Right renal cortex interstitium (tissue), 3 donors: ENCODE measurements at places on chromosomes 2 and 18. TPM values are rescaled to one million over a fixed set of nuclear protein-coding genes. Genes with fewer than 3 reads are reported as not detected.

RFX8 gene
- polyA plus RNA-seq = 0.69 TPM

KATNAL2 gene
- 10.3 TPM for polyA plus RNA-seq

EDAR gene
- 3.0 TPM for polyA plus RNA-seq

SPC25 gene
- polyA plus RNA-seq = 19.7 TPM

RGPD8 gene
- polyA plus RNA-seq = 1.9 TPM

GRCh38 chr2:113324684-113325160 is 46.0 kb upstream of the PAX8 start:
- DNase-seq = peak; percentile 36

- no peak for DNase-seq
Observed at GRCh38 chr2:169175112-169175511, 105.7 kb downstream of the DHRS9 start.

GRCh38 chr2:45710468-45710867 is 59.0 kb downstream of the PRKCE start:
- DNase-seq = no peak

- no peak for DNase-seq
Observed at GRCh38 chr2:3131636-3132326, 245.8 kb downstream of the EIPR1 start.

DNA sequence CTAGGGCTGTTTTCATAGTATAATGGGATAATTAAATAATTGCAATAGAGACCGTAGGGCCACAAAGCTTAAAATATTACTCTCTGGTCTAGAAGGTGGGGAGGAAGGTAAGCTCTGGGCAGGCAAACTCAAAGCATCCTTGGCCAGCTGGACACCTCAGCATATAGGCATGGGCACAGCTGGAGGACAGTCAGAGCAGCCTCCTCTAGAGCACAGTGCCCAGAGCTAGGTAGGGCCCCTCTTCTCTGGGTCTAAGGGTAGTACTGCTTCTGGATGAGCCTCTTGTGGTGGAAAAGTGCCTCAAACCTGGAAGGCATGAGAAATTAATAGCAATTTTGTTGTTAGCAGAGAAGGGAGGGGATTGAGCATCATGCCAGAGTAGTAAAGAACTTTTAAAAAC is 291.3 kb upstream of the FBXO11 start:
- no peak for DNase-seq

DNA sequence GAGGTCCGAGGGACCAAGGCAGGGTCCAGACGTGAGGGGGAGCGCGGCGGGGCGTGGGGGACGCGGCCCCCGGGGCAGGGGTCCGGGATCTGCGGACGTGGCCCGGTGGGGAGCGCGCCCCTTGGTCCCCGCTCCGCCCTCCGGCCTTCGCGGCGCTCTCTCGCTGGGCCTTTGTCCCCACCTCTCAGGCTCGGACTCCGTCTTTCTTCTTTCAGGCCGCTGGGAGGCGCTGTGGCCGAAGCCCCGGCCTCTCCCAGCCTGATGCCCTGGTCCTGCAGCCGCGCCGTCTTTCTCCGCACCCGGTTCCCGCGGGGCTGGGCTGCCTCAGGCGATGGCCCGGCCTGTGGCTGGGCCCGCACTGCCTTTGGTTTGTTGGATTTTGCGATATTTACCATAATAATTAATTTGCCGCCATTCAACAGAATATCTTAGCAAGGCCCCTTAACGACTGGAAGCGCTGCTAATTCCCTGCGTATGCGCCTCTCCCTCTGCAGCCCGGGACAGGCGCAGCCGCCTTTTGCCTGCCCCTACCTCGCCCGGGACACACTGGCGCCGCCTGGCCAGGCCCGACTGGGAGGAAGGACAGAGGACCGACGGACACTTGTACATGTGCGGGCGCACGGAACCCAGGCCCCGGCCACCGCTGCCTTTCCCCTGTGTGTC is 10.8 kb downstream of the SIX3 start:
- DNase-seq = no peak

DNA sequence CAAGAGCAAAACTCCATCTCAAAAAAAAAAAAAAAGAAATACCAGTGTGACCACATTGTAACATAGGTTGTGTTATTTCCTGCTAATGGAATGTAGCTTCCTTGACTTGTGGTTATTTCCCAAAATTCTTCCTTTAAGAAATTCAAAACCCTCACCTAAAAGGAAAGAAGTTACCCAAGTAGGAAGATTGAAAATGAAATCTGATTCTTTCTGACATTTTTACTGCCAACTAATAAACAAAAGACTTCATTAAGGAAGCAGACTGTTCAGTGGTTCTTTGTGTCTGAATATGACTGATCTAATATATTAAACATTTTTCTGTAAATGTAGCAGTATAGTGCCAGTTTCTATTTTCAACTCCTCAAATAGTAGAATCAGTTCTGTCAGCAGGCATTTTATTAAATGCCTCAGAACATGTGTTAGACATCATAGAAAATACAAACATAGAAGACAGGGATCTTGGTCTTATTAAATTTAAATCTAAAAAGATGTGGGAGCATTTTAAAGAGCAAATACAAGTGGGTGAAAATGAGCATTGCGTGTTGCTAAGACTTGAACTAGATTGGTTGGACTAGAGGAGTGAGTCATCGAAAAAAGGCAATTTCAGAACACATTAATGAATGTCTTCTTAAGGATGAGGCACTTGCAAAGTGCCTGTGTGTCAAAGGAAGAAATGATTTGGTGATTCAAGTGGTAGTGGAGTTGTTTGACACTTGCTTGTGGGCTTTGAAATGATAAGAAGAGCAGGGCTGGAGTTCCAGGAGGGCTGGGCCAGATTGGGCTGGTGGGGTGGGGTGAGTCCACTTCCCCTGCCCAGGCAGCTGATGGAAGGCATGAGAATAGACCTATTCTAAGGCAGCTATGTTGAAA is 53.4 kb downstream of the PKP4 start:
- DNase-seq = no peak

GRCh38 chr18:49072524-49072934 is 121.8 kb upstream of the SMAD7 start:
- no peak for DNase-seq

DNA sequence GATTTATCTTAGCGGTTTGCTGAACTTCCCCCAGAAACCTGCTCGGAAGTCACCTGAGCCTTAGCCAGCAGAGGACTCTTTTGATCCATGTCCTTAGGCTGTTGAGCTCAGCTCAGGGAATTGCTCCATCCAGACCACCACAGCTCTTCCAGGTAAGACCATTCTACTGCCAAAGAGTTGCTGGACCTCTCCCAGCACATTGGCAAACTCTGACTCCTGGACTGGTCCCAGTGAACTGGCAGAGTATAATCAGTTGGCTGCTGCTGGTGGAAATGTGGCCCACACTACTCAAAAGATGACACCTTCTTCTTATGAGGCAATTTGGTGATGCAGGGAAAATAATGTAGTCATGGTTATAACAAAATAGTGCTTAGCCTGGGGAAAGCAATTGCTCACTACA is 308.8 kb upstream of the FIGN start:
- no peak for DNase-seq

- no peak for DNase-seq
Observed at GRCh38 chr2:18379870-18380269, 180.6 kb downstream of the RDH14 start.
